ENCODE measurements at places on chromosomes 2 and 18.

DNA sequence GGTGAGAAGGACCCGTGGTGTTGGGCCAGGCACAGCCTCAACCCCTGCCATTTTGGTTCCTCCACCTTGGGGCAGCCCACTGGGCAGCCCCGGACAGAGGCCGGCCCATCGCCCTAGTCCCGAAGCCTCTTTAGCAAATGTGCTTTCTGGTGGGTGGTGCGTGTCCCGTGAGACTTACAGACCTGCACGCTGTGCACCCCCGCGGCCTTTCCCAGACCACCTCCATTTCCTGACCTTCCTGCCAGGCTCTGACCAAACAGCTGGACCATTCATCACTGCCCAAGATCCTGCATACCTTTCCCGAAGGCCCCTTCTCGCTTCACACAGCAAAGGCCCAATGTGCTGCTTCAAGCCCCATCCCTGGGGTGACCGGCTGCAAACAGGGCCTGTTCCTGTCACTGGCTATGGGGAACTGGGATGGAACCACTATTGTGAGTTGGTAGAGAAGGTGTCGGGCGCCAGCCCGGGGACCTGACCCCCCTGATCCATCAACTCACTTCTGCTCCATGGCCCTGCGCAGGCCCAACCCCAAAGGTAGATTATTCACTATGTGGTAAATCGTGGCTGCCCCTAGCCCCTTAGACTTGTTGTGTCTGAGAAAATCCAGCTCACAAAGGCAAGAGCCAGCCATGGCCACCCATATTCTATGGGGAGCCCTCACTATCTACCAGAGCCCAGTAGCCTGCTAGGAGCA lies 341.0 kb downstream of the EIPR1 start:
- no peak for DNase-seq

GRCh38 chr18:47470941-47471340 lies 219.5 kb upstream of the SKOR2 start:
- DNase-seq, result no peak

DNA sequence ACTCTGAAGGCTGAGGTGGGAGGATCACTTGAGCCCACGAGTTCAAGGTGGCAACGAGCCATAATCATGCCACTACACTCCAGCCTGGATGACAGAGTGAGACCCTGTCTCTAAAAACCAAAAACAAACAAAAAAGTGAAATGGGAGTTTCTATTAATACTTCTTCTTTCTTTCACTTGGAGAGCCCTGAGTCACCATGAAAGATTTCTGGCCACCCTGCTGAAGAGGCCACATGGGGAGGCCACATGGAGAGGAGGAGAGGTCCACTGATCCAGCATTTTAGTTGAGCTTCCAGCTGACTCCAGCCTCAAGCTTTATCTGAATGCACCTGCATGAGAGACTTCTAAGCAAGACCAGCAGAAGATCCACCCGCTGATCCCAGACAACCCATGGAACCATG lies 74.2 kb upstream of the LAPTM4A start:
- no peak for DNase-seq

DNA sequence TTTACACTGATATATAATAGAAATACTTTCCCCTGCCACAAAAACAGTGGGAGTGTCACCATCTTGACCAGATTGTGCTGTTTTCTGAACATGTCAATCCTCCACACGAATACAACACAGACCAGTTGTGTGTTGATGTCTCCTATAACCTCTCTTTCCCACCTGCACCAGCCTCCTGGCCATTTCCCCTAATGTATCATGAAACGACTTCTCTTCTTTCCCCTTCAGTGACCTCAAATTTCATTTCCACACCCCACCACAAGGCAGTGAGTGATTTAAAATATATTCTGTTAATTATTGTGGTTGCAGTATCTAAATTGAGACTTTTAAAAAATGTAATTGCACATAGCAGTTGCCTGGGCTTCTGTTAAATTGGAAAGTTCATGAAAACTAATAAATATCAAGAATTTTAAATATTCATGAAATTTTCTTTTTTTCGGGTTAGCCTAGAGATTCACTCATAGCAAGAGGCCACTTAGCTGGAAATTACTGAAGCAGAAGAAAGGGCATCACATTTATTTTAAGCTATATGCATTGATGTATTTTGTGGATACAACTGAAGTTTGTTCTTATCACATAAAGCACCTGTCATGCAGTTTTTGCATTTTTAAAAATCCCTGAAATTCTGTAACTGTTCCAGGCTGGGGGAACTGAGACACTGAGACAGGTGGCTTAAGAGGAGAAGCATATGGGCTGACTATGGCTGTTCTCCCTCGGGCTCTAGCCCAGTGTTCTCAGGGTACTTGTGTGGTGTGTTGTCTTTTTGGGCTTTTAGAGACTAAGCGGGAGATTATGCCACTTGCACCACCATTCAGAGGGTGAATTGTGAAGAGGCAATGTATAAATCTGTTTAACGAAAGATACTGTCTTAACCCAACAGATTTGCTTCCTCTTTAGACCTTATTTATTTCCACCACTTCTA lies 15.9 kb downstream of the FAM171B start:
- DNase-seq, result no peak

- DNase-seq, result no peak
These were observed 20.7 kb upstream of the DNAH6 start for GRCh38 chr2:84495539-84496146.

DNA sequence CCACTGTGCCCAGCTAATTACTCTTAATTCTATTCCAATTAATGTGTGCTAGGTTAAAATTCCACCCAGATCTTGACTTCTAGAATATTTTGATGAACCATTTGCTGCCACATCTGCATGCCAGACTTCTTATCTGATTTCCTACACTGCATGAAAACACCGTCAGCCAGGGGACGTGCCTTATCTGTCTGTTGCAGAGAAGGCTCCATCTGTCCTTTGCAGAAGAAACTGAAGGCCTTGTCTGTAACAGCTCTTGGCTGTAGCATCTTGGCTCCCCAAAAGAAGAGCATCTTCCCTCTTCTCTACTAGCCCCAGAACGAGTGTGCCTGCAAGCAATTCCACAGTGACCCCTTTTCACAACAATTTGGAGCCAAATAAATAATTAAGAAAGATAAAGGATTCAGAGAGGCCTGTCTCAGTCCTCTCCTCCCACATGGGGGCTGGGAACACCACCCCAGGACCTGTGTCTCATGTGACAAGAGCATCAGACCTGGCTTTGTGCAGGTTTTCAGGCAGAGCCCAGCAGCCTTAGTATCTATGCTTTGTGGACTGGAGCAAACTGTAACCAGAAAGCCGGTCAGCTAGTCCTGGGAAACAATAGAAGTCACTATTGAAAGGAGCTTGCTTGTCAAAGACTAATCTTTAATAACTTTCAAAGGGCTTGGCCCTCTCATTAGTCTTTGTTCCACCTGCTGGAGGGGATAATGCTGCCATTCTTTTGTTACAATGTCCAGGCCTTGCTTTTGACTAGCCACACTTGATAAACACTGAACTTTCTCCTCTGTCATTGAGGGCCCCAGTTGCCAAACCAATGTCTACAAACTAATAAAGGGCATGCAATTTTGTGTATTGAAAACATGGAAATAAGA lies 84.0 kb upstream of the NEUROD1 start:
- no peak for DNase-seq

DNA sequence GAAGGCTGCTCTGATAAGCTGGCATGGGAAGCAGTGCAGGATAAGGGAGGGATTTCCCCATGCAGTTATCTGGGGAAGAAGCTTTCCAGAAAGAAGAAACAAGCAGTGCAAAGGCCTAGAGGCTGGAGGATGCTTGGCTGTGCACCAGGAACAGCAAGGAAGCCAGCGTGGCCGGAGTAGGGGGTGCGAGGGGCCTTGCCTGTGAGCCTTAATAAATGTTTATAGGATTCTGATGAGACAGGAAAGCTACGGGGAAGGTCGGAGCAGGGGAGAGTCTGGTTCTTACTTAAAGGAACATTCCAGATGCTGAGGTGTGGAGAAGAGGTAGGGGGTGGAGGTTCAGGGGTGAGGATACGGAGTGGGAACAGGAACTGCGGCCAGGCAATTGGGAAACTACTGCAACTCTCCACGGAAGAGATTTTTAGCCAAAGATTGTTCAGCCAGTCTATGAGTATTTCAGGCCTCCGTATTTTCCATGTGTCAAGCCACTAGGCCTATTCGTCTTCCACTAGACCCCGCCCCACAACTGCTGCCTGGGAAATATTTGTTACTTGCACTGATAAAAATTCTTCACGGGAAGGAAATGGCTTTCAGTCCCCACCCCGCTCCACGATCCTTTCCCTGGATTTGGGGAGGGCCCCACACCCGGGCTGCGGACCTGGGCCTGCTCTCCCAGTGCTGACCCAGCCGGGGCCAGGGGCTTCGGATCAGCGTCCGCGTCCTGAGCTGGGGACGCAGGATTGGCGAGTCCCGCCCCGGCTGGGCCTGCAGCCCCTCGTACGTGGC lies 516 bp downstream of the EIF2AK2 start:
- peak; percentile 61 for DNase-seq

DNA sequence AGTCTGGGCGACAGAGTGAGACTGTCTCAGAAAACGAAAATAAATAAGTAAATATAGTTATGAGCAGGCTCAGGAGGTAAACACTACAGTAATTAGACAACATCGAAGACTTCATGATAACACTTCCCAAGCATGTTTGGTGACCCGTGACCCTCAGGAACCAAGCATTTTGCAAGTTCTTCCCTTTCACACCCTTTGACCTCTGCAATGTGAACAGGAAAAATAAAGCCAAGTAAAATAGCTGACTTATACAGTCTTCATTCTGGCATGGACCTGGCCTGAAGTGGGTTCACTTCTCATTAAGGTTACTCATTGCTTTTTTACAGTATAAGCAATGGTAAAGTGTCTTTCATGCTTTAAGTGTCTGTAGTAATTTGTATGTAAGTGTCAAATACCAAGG lies 15.3 kb upstream of the TGIF1 start:
- no peak for DNase-seq

GRCh38 chr18:63147973-63148372 lies 171.6 kb downstream of the BCL2 start:
- no peak for DNase-seq

DNA sequence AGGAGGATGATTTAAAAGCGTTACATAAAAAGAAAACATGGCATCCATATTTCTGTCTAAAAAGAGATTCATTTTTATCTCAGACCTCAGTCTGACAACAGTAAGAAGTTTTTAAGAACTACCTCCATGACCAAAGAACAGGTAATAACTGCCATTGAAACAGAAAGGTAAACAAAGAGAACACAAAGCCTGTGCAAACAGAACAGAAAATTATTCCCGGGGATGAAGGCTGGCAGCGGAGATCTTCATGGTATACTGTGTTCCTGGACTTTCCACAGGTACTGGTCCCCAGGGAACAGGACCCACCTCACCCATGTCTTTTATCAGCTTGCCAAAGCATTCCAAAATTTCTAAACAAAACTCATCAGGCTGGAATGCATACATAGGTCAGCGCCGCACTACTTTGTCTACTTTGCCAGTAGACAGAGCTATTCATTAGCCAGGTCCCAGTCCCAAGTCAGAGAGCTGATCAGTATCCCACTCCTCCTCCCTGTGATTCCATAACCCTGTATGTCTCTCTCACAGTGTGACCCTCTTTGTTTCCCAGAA lies 277.3 kb downstream of the MBD2 start:
- no peak for DNase-seq

DNA sequence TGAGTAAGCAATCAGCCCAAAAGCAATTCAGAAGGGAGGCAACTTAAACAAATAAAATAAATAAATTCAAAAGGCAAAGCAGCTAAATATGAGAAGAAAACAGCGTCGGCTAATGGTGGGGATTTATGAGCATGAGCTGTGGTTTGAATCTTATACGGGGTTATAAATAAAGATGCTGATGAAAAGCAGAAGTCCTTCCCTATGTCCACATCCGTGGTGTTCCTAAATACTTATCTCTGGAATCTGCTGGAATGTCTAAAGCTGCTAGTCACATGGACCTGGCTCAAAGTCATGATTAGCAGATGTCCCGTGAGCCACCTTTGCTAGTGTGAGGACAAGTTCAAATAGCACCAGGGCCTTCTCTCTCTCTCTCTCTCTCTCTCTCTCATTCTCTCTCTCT lies 33.8 kb downstream of the SMIM21 start:
- DNase-seq, result no peak

- no peak for DNase-seq
These were observed 435.4 kb downstream of the EIPR1 start for GRCh38 chr2:2942225-2942624.

- DNase-seq, result no peak
These were observed 294.6 kb upstream of the PARD3B start for GRCh38 chr2:204250692-204251091.

- no peak for DNase-seq
These were observed 49.1 kb upstream of the DOCK10 start for GRCh38 chr2:225091336-225091735.

- DNase-seq, result no peak
These were observed 1964.3 kb downstream of the SUCLG1 start for GRCh38 chr2:82494739-82495138.

- DNase-seq, result no peak
These were observed 415.9 kb downstream of the NBAS start for GRCh38 chr2:15145046-15145817.

GRCh38 chr2:48933828-48934497 lies 178.4 kb upstream of the LHCGR start:
- no peak for DNase-seq

DNA sequence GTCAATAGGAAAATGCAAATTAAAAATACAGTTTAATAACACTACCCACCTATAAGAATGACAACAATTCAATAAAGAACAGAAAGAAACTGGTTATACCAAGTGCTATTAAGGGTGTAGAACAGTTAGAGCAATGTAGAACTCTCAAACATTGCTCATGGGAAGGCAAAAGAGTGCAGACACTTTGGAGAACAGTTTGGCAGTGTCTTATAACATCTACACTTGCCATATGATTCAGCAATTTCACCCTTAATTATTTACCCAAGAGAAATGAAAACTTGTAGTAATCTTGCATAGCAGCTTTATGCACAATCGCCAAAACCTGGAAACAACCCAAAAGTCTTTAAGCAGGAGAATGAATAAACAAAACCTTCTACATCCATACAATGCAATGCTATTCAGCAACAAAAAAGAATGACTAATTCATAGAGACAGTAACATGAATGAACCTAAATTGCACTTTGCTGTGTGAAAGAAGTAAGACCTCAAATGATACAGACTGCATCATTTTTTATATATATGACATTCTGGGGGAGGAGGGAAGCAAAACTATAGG lies 455.2 kb downstream of the THSD7B start:
- no peak for DNase-seq

- DNase-seq, result no peak
These were observed 814.5 kb upstream of the LRATD1 start for GRCh38 chr2:13818002-13818401.

DNA sequence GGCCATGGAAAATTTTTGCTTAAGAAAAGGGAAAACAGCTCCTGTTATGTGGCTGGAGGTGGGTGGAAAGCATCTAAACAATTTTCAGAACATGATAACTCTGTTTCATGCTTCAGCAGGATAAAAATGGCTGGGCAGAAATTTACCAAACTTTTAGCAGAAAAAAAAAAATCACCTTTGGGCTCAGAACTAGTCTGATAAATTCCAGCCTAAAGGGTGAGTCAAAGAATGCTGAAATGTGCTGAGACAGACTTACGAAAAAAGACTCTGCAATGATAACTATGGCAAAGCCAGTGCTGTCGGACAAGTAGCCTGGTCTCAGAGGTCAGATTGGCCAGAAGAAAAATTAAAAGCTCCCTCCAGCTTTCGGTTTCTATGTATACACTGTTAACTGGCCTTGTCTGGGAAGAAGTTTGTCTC lies 123.6 kb downstream of the LRATD1 start:
- DNase-seq, result no peak

GRCh38 chr18:76613053-76613754 lies 118.2 kb upstream of the ZNF516 start:
- no peak for DNase-seq

- DNase-seq, result no peak
These were observed 7.4 kb upstream of the B3GNT7 start for GRCh38 chr2:231387904-231388724.

All from activated CD8-positive, alpha-beta memory T cell treated with anti-CD3 and anti-CD28 coated beads, Interleukin-2, amount 10 ng/mL, durations not matched to agents 7 days and 5 days (primary cell).